ENCODE measurements at places on chromosomes 5 and 9.

DNA sequence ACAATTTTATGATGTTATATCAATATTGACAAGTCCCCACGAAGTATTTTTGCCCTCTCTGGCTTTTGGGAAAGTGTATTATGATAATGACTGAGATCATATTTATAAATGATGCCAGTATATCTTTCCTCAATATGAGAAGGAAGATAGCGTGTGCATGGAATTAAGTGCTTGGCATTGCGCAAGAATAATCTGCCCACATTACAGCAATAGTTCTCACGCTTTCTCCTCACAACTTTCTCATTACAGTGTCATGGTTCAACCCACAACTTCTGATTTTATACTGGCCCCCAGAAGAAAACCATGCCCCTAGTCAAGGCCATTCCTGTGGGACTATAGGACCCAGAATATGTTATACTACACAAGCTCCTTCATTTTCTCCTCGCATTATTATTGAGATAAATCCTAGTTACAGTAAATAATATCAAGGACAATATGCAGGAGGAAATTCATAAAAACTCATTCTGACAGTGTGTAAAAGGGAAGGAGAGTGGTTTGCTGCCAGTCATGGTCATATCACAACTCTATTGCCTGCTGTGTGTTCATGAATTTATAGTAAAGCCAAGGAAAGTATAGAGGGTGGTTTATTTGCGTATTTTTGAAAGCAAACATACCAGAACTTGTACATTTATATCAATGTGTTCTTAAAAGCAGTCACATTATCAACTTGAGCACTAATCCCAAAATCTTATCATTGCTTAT is 114.1 kb downstream of the PIK3R1 start:
- DNase-seq = no peak

DNA sequence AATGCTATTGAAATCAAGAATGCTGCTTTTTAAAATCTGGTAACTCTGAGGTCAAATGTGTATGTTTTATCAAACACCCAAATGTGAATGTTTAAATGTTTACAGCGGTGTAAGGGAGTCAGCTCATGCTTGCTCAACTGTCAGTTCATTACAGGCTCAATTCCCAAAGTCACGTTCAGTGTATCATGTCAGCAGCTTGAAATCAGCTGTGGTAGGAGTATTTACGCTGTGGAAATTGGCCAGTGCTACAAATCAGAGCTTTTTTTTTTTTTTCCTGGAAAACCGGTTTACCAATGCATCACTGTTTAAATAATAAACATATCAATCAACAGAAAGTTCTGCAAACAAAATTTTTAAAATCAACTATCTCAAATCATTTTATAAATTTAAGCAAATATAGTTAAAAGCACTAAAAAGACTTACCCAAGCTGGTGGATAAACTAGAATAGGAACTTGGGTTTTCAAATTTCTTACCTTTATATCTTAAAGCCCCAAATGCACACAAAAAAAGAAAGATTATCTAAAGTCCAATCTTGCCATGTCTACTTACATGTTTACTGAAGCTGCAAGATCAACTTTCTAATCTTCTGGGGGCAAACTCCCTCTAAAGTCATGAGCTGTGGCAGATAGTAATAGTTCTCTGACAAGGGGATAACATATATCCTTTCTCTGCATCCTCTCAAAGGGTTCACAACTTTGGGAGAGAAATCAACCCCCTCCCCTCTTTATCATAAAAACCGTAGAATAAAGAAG is 57.6 kb upstream of the GRAMD2B start:
- DNase-seq = no peak

GRCh38 chr5:35367526-35367925 is 137.2 kb upstream of the PRLR start:
- DNase-seq = no peak

DNA sequence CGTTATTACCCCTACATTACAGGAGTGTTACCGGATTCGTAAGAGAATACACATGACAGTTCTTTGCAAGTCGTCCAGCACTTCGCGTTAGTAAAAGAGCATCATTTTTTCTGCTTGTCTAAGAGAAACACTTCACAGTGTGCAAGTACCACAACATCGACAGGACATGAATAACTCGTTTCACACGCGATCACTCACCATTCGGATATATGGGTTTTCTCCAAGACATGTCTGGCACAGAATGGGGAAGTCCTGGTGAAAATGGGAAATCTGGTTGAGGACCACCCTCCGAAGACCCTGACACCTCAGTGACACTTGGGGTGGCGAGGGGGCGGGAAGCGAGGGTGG is 642 bp downstream of the RBM22 start:
- DNase-seq = no peak
